ENCODE measurements at places on chromosomes 4 and X.

DNA sequence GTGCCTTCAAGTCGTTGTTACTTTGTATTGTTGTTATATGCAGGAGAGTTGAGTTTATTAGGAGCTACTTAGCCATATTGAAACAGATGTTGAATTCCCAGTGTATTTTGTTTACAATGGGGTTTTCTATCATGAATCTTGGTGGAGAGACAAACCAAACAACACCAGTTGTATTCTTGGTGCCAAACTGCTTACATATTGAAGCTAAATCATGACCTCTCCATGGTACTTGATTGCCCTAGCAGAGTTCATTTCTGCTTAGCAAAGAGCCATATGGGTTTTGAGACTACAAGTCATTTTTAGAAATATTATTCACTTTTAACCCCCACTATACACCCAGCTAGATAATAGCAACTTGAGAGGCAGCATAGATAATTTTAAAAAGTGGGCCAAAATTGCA lies 85.4 kb downstream of the ADGRG4 start:
- DNase-seq: no peak

DNA sequence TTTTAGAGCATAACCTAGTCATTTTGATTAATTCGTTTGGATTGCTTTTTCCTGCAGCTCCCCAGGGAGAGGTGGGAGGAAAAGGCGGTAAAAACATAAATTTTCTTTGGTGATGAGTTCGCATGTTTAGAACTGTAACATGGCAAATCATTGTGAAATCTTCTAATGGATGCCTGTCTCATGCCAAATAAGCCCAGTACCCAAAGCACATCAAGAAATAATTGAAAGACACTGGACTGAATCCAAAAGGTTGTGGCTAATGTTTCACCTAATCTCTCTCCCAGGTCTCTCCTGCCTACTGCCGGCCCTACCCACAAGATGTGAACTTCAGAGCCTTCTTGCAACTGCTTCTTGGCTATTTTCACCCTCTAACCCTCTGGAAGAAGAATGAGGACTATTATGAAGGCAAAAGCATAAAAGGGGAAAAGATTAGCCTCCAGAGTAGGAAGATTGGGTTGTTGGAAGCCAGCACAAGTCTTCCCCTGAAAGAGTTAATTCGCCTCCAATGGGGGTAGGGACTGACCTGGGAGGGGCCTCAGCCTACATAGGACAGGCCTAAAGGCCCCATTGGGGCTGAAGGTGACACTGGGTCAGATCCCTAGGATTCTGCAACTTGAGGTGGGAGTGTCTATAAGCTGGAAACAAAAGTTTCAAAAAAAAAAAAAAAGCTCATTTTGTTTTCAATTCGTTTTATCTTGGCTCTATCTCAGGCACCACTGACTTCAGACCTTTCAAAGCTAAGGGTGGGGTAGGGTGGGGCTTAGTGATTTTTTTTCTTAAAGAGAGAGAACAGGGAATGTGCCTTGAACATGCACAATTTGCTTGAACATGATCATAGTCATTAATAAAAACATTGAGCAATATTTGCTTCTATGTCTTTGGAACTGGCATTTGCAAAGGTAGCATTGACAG lies 278.6 kb upstream of the KLF3 start:
- no peak for DNase-seq

- no peak for DNase-seq
These were observed 866 bp upstream of the EMD start for GRCh38 chrX:154378059-154378798.

DNA sequence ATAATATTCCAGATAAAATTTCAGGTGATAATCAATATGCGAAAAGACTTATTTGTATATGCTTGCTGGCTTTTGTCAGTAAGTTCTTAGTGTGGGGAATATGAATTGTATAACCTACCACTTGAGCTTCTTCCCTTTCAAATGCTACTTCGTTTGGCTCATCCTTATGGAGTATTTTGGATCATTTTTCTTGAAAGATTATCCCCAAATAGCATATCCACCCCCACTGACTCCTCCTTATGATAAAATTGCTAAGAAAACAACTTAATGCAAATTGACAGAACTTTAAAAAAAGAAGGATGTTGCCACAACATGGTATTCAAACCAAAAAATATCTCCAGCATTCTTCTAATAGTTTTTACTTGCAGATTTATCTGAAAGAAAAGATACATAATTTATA lies 393.3 kb downstream of the PPP3CA start:
- no peak for DNase-seq

GRCh38 chr4:128690011-128690410 lies 119.5 kb upstream of the JADE1 start:
- no peak for DNase-seq

GRCh38 chr4:79603681-79604080 lies 195.7 kb upstream of the GK2 start:
- no peak for DNase-seq

- DNase-seq: no peak
These were observed 53.8 kb upstream of the ABCG2 start for GRCh38 chr4:88212253-88212561.

GRCh38 chr4:10198365-10198764 lies 81.8 kb upstream of the WDR1 start:
- DNase-seq: no peak

DNA sequence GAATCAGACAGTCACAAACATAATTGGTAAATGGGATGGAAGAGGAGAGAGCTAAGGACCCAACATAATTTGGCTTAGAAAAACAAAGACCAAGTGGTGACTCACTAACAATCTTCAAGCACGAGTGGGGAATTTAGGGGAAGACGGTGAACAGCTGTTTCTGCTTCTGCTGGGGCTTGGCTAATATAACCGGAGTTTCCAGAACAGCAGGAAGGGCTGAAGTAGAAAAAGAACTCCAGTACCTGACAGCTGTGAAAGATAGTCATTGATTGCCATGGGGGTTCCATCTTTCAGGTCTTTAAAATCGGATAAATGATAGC lies 290.9 kb upstream of the LDB2 start:
- DNase-seq: no peak

- DNase-seq: no peak
These were observed 46.1 kb downstream of the ARHGAP24 start for GRCh38 chr4:85520765-85521749.

DNA sequence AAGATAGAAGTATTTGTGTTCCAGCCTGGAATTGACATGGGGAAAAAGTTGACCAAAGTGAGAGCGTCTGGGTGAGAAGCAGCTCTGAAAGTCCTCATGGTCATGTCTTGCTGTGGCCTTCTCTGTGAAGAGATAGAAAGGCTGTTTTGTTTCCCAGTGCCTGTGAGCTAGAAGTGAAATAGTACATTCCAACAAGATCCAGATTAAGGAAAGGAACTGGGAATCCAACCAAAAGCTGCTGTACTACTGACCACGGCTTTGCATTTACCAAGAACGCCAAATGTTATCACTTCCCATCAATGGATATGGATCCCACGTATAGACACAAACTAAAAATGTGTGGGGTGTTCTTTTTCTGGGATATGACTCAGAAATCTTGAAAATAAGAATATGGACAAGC lies 51.2 kb downstream of the TENM3 start:
- no peak for DNase-seq

DNA sequence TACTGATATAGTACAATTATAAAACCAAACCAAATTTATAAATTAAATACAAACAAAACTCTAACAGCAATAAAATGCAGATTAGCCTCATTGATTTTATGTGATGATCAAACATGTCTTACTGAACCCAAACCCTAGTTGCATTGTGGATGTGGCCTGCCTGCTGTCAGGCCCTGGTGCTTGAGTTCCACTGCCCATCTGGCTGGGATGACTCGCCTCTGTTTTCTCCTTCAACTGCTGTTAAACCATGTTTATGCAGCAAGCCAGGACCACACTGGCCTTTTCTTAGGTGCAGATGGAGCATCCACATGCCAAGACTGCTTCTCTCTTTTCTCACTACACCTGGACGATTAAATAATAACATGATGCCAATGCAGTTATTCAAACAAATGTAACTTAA lies 22.6 kb downstream of the NAP1L5 start:
- no peak for DNase-seq

DNA sequence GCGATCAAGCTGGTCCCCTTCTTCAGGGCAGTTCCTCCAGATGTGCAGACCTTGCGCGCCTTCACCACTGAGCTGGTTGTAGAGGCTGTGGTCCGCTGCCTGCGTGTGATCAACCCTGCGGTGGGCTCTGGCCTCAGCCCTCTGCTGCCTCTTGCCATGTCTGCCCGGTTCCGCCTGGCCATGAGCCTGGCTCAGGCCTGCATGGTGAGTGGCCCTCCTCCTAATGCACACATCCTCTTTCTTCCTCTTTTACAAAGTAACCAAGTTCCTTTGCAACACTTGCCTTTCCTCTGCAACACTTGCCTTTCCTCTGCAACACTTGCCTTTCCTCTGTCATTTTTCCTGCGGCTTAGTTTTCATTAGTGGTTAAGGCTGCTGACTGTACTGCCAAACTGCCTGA lies 1.8 kb downstream of the CCDC22 start:
- no peak for DNase-seq

GRCh38 chr4:13601048-13601447 lies 26.5 kb downstream of the BOD1L1 start:
- DNase-seq: no peak

DNA sequence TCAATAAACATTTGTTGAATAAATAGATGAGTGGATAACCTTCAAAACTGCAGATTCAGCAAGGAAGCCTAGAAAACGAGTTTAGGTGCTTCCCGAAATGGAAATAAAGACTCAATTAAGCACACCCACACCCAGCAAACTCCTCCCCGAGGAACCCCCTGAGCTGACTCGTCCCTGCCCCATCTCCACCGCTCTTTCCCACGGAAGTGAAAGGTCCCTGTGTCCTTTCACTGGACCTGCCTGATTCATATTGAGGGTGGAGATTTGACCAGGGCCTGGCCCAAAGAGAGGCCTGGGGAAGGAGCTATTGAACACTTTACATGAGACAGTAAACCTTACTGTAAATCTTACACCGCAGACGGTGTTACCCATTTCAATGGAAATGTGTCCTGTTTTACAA lies 129.1 kb downstream of the CPZ start:
- DNase-seq: no peak

DNA sequence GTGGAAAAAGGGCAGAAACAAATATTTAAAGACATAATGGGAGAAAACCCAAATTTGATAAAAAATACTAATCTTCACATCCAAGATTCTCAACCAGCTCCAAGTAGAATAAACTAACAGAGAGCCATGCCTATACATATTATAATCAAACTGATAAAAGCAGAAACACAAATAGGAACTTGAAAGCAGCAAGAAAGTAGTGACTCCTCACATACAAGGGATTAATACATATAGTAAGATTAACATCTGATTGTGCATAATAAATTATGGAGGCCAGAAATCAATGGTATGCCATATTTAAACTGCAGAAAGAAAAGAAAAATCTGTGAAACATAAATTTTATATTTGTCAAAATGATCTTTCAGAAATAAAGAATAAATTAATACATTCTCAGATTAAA lies 454.3 kb upstream of the PCDH10 start:
- DNase-seq: no peak

DNA sequence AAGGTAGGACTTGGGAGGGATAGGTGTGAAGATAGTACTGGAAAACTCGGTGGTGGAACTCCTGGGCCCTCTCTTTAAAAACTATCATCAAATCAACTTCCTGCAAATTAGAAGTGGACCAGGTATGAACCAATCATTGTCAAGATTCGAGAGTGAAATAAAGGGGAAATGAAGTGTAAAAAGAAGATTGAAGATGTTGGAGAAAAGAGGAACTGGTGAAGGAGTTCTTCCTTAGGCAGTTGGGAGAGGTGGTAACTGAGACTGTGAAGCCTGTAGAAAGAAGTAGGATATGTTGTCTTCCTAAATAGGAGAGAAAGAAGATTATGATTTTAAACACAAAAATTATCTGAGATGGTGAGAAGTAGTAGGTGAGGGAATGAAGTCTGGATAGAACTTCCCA lies 212.2 kb downstream of the PPP1R2C start:
- DNase-seq: no peak

GRCh38 chrX:154019061-154019621 lies 561 bp downstream of the IRAK1 start:
- no peak for DNase-seq

GRCh38 chrX:2351999-2352995 lies 148.5 kb downstream of the DHRSX start:
- DNase-seq: no peak

DNA sequence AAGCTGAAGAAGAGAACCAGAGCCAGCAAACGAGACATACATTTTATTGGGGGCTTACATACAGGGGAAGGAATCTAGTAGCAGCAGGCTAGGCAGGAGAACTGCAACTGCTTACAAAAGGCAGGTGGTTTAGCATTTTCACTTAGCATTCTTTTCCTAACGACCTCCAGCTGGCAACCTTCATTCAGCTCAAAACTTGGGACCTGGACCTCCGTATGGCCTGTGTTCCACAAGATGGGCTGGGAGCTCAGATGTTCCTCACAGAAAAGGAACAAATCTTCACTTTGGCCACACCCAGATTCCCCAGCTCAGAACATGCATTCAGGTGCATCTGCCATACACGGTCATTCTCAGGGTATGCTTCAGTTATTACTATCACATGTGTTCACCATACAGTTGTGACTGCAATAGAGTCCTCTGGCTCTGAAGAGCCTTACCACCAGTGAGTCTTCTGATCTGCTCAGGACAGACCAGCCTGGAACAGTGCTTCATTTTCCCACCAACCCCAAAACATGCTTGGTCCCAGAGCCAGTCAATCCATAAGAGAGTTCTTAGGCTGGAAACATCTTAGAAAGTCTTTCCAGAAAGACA lies 29.6 kb upstream of the AP1AR start:
- no peak for DNase-seq

- DNase-seq: no peak
These were observed 1548.7 kb downstream of the RPA4 start for GRCh38 chrX:98432413-98432812.

DNA sequence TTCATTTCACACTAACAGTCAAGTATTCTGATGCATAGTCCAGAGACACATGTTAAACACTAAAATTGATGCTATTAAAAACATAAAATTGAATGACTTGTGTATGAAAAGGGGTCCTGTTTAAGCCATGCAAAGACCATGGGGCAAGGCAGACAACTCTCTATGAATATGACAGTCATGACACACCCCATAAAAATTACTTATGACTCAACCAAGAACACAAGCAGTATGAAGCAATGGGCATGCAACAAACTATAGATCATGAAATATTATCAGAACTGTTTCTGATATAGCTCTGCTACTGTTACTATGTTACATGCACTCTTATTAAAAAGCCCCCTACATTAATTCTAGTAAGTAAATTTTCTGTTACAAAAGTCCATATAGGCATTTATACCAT lies 57.5 kb upstream of the ZCCHC13 start:
- no peak for DNase-seq

- DNase-seq: no peak
These were observed 36.3 kb upstream of the FAT1 start for GRCh38 chr4:186759990-186760389.

GRCh38 chrX:30659421-30659820 lies 6.2 kb downstream of the GK start:
- DNase-seq: no peak

DNA sequence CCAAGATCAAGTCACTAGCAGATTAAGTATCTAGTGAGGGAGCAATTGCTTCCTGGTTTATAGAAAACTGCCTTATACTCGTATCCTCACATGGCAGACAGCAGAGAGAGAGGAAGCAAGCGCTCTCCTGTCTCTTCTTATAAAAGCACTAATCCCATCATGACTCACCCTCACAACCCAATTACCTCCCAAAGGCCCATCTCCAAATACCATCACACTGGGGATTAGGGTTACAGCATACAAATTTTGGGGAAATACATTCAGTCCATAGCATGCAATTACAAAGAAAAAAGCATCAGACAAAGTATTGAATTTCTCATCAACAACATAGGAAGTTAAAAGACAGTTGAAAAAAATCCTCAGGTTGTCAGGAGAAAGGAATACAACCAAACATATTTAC lies 292.6 kb downstream of the IQCM start:
- DNase-seq: no peak

- no peak for DNase-seq
These were observed 315.3 kb downstream of the PTTG2 start for GRCh38 chr4:38275331-38276100.

Data from NCI-H526 treated with DMSO at 0.1 percent for 48 hours (cell line).